Fibroblast of mammary gland (primary cell): ENCODE measurements at places on chromosomes 1 and 21.
A peak's percentile ranks its signal among the peaks of the same experiment; 100 is the strongest.

DNA sequence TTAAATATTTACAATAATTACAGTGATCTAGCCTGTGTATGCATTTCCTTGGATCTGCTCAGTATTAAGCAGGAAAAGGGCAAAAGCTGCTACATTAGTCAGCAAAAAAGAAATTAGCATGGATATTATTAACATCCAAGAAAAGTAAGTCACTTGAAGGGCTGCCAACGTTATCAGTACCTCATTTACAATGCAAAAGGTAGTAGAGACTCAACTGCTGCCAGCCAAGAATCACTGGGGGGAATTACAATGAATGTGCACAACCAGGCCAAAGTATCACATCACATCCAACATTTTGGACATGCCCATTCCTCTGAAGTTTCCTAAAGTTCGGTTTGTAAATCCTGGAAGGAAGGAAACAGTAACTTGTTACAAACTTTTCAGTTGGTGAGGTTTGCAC, 1.9 kb downstream of the CNN3 start:
- peak; percentile 51 for DNase-seq

DNA sequence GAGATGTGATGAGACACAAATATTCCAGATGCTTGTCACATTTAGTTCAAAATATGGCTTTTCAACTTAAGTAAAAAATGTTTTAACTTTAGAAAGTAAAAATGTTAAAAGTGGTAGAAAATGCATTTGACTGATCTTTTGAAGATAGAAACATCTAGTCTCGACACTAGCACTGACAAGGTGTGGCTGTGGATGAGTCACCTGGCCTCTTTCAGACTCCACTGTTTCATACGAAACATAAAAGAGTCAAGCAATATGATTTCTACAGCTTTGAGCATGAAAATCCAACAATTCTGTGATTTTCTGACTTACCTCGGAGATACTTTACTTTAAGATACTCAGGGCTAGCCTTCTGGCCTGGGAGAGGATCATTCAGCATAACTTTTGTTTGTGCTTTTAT, 47.7 kb downstream of the TTC13 start:
- no peak for DNase-seq

DNA sequence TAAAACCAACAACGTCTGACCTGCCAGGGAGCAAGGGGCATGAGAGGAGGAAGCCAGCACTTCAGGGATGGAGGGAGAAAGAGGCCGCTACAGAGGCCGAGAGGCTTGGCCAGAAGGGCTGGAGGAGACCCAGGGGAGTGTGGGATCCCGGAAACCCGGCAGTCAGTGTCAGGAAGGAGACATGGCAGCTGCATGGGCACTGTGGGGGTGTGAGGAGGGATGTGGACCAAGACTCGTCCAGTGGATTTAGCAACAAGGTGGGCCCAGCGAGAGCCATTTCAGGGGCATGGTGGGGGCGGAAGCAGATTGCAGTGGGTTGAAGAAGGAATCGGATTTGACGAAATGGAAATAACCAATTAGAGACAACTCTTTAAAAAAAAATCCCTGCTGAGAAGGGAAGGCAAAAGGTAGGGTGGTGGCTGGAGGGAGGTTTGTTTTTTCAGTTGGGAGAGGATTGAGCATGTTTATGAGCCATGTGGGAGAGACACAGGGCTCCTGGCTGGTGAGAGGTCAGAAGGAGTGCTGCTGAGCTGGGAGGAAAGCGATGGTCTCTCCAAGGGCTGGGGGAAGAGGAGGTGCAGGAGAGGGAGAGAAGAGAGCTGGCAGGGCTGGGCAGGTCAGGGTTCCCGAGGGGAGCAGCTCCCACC, 4.4 kb downstream of the B4GALT2 start:
- DNase-seq = no peak

GRCh38 chr1:227415115-227415790, 97.0 kb upstream of the CDC42BPA start:
- no peak for DNase-seq

GRCh38 chr1:215345766-215346165, 221.3 kb upstream of the KCTD3 start:
- DNase-seq = no peak

DNA sequence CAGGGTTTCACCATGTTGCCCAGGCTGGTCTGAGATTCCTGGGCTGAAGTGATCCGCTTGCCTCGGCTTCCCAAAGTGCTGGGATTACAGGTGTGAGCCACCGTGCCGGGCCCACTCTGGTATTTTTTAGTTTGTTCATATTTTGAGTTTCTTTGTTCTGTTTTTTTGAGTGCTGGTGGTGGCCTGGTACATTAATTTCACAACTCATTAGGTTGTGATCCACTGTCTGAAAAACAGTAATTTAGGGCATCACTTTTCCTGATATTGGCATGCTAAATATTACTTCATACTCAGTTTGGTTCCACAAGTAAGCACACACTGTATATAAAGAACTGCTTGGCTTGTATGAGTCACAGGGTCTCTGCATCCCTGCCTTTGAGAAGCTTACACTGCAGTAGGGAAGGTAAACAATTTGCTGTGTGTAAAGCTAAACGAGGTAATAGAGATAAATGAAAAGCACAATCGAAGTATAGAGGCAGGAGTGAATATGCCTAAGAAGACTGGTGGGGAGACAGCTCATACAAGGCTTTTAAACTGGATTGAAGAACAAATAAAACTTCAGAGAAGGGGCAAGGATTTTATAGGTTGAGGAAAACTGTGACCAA, 7.7 kb downstream of the SNX27 start:
- DNase-seq = peak; percentile 57

DNA sequence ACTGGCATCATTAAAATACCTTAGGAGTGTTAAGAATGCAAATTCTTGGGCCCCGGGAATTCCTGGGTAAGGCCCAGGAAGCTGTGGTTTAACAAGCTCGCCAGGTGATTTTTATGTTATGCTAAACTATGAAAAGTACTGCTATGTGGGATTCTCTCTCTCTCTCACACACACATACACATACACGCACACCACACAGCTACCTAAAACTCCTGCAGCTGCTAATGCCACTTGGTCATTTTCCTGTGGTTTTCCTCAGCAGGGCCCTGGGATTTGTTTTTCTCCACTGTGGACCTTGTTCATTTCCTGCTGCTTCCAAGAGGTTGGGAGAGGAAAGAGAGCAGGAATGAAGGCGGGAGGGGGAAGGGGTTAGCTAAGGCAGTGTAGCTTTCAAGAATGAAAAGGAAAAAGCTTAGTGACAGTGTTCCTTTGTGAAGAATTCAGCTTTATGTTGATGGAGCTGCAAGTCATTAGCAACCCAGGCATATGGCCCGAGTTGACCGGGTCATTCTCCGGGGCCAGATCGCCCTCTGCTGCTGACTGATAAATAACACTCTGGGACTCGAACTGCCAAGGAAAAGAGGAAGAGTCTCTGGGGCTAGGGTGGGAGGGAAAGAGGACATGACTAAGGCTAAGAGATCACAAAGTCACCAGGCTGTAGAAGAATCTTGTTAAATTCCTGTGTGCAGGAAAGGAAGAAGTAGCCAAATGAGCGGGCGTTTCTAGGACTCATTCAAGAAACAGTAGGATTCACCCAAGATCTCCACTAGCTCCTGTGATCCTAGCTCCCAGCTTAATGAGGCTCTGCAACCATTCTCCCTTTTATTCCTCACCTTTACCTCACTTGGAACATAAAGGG, 30.5 kb upstream of the LRIG2 start:
- DNase-seq = peak; percentile 91

GRCh38 chr1:15758343-15758931, at the start of gene FBLIM1:
TSS of gene FBLIM1 (plus strand) at chr1:15758795. CDS start at chr1:15764984, 6,189 bp downstream.
- DNase-seq = no peak

DNA sequence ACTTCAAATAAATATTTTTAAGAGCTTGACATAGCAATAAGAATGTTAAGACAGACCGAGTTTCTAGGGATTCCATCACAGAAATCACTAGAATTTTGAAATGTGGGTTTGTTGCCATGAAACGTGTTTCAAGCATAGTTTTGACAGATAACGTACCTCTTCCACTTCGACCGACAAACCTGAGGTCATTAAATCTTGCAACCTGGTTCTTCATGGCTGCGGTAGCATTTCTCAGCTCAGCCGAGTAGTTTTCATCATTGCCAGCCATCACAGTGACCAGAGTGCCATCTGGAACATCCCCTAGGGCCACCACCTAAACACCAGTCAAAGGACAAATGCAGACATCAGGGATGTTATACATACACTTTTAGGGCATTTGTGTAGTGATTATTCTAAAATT, 168.7 kb downstream of the RUNX1 start:
- DNase-seq = no peak

- peak; percentile 78 for DNase-seq
Observed at GRCh38 chr1:199684686-199685273, 342.7 kb upstream of the NR5A2 start.

DNA sequence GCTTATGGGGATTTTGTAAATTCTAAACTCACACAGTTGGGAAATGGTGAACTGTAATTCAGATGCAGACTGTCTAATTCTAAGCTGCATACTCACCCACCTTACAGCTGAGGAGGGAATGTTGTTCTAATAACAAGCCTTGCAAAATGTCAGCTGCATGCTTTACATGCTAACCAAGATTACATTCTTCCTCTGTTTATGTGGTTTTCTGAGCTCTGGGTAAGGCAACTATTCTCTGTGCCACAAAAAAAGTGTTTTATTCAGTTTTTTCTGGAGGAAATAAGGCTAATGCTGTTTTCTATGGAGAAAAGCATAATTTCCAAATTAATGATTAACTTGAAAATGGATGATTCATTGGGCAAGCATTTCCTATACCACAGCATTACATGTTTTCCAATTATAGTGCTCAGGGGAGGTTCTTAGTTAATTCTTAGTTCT, 64.9 kb downstream of the RGS13 start:
- peak; percentile 76 for DNase-seq

GRCh38 chr1:39656391-39656790, 15.5 kb downstream of the NT5C1A start:
- no peak for DNase-seq
